ENCODE measurements at places on chromosomes 7 and 10.

DNA sequence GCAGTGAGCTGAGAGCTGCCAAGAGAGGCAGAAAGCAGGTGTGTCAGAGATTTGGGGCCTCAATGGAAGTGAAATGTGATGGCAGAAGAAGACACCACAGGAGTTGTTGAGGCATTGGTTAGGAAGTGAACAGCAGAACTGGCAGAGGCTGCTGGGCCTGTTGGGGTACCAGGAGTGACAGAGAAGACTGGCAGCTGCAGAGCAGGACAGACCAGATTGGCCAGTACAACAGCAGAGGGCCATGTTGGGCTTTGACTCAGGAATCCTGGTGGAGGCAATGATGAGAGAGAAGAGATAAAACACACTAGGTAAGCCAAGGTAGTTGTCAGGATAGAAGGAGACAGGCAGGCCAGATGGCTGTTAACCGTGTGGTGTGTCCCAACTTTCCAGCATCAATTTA, 19.9 kb upstream of the HERPUD2 start:
- DNase-seq: no peak

DNA sequence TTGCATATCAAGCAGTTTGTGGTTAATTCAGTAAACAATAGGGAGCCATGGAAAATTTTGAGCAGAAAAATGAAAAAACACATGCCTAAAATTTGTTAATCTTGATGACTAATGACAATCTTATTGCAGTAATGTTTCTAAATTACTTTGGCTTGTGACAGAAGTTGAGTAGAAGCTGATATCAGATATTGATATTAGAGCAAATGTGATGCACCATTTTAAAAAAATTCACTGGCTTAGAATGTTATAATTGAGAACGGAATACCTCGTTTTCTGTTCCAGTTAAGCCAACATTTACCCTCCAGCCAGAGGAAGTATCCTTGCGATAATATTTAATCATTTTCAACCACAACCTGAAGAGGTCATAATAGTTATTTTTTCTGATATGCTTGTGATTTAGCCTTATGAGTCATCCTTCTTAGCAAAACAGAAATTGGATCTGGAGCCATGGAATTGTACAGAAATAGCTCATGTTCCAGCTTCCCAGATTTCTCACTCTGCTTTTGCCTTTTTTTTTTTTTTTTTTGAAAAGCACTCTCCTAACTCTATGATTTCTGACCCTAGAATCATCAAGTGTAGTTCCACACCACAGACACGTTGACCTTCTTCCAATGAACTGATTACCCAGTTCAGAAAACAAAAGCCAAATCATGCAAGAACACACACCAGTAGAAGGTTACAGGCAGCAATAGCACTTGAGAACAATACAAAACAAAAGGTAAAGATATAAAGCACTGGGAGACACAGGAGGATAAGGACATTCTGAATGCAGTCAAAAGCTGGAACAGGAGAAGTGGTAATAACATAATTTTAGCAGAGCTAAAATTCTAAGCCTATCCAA, 96.8 kb upstream of the PHYHIPL start:
- DNase-seq: no peak

DNA sequence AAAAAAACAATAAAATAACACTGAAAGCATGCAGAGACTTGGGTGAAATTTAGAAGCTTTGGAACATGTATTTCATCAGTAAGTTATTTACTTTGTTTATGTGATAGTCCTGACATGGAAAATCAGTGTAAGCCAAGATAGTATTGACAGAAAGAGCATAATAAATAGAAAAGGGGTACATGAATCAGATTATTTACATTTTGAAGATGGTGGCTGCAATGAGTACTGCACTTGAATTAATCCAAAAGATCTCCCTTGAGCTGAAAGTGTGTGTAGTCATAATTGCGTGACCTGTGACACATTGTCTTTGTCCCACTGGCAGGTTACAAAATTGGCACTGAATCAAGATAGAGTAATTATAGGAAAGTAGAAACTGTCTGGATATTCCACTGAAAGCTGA, 562.9 kb downstream of the GFRA1 start:
- DNase-seq: no peak

DNA sequence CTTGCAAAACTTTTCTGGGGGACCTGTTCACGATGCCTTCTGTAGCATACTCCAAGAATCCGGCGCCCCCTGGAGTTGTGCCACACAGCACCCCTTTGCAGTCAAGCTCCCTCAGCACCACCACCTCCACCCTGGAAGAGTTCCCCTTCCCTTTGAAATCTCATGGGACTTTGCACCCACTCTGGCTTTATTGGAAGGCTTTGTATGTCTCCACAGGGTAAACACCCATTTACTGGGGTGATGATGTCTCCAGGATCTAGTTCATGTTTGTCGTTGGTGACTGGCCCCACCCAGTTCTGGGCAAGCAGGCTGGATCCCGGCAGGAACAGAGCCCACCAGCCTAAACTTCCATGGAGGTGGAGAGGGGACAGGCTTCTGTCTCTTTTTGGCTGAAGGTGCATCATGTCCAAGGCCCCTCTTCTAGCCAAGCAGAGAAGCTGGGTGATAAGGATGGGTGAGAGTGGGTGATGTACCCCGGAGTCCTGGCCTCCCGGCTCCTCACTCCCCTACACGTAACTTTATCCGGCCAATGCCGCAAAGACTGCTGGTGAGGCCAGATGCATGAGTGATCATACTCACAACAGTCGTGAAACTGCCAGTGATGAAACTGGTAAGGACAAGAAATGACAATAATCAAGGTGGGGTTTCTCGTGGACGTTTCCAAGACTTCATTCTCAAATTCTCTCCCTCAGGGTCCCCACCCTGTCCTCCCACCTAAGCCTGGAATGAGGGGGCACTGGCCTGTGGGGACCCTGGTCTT, 695 bp upstream of the CLDN4 start:
- DNase-seq: no peak

DNA sequence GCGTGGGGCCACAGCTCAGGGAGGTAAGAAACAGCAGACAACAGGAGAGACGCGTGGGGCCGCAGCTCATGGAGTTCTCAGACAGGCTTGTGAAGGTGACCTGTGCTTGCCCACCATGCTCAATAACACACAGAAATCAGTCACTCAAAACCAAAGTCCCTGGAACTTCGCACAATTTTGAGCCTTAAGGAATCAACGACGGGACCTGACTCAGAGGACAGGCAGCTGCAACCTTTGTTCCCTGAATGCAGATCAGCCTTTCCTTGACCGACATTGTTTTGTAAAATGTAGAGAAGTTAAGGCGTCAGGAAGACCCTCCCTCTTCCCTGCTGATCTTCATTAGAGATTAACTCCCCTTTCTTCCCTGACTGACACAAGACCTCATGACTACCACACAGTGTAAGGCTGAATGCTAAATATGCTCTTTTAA, 8.5 kb upstream of the KNDC1 start:
- no peak for DNase-seq

GRCh38 chr7:150962553-150963399, 15.3 kb downstream of the KCNH2 start:
- DNase-seq: peak; percentile 69

DNA sequence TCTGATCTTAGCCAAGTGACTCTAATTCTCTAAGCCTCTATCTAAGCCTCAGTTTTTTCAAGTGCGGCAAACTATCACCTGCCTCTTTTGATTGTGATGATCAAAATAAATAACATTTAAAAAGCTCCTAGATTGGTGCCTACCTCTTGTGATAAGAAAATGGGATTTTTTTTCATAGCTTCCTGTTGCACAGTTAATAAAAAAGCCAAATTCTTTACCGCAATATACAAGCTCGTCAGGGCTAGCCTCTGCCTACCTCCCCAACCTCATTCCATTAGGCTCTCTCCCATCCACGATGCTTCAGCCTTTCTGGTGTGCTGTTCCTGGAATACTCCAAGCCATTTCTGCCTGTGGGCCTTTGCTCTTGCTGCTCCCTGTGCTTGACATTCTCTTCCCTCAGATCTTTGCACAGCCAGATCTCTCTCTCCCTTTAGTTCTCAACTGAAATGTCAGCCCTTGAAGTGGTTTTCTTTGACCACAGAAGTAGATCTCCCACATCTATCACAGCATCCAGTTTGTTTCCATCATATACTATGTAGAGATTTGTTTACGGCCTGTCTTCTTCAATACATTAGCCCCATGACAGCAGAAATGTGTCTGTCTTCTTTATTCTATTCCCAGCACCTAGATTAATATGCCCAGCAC, 48.8 kb downstream of the SFR1 start:
- peak; percentile 4 for DNase-seq

DNA sequence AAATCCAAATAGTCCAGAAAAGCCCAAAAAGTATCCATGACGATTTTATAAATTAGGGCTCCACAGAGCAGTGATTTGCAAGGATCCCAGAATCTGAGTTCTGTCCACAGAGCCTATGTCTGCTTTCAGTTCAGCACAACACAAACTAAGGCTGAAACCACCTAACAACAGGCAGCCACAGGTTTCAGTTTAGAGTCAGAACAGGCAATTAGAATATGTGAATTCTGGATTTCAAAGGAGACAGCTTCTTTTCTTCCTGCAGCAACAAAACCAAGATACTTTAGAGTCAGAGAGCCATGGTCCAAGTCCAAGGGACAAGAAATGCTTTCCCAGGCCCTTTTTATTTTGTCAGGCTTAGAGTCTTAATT, 23.6 kb downstream of the IFIT3 start:
- DNase-seq: peak; percentile 34

- no peak for DNase-seq
Measured at GRCh38 chr7:90777041-90777440, 180.9 kb downstream of the CDK14 start.

DNA sequence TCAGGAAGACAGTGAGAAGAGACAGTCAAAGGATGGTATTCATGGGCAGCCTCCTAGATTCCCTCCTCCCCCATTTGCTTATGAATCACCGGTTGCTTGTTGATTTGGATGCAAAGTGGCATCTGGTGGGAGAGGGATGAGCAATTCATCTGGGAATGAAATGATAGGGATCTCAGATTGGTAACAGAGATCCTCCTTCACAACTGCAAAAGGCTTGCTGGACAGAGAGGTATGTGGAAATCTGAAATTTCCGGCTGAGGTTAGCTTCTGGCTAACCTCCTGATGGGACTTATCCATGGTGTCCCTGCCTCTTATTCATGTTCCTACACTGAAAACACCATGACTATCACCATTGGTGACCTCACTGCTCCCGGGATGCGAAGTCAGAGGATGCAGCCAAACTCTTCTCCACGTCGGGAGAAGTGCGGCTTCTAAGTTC, 48.4 kb upstream of the PODXL start:
- no peak for DNase-seq

DNA sequence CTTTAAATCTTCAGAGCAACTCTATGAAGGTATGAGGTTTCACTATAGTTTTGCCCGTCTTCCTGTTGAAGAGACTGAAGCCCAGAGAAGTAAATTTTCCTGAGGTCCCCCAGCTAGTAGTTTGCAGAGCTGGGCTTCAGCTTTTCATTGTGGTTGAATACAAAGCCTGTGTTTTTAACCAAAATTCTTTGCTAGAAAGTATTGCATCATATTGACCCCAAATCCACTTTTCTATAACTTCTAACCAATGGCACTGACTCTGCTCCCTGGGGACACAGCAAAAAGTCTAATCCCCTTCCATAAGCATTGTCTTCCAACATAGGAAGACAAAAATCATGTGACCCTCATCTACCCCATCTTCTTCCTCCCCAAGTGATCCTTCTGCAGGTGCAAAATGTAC, 93.0 kb downstream of the KCNMA1 start:
- no peak for DNase-seq

- DNase-seq: no peak
Measured at GRCh38 chr10:86170255-86171108, 196.1 kb downstream of the GRID1 start.

DNA sequence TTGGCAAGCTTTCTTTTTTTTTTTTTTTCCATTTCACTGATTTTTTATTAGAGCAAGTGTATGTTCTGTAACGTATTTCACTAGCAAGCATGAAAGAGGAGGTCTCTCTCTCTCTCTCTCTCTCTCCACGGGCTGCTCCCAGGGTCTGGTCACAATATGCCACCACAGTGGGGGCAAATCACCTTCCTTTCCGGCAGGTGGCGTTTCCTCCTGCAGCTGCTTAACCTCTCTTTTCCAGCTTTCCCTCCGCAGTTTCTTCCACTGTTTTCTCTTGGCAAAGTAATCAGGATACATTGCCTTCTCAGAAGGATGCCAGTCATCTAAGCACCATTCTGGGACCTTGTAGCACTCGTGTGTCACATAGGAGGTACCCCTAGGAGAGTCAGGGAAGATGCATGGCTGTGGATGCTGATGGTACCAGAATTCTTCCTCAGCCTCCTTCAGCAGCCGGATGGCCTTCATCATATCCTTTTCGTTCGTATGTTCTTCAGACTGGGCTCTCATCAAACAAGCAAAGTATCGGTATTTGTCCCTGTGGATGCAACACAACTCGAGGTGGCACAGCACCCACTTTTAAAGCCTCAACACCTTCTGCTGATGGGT, 197.3 kb upstream of the PODXL start:
- DNase-seq: no peak

- no peak for DNase-seq
Measured at GRCh38 chr7:41298409-41298808, 404.5 kb downstream of the INHBA start.

GRCh38 chr7:21355406-21355874, 72.4 kb upstream of the SP4 start:
- DNase-seq: peak; percentile 83

DNA sequence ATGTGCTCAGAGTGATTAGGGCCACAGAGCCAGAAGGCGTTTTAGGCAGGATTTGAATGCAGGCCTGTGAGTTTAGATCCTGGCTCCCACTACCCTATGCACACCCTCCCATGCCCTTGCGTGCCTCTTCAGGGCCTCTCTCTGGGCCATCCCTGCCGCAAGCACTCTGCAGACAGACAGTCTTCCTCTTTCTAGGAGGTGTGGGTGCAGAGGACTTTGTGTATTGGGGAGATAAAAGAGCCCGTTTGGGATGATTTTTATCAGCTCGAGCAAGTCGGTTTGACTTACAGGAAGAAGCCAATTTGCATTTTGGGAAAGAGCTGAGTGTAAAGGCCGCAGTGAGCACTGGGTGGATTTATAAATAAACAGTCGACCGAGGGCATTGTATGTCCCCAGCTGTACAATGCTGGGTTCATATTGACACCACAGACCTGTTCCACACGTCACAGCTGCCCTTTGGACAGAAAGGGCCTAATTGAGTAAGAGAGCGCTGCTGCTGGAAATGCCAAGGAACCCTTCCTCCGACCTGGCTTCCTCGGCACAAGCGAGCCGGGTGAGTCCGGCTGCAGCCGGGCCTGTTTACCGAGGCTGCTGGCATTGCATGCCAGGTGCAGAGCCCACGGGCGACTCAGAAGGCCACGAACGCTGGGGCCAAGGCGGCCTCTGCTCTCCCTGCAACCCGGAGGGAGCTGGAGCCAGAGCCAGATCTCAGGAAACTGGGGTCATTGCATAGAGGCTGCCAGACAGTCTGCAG, 25.1 kb downstream of the ZMIZ1 start:
- no peak for DNase-seq

- DNase-seq: no peak
Measured at GRCh38 chr10:29005988-29006387, 282.9 kb upstream of the LYZL1 start.

GRCh38 chr7:28813243-28813962, 144.7 kb downstream of the TRIL start:
- no peak for DNase-seq

DNA sequence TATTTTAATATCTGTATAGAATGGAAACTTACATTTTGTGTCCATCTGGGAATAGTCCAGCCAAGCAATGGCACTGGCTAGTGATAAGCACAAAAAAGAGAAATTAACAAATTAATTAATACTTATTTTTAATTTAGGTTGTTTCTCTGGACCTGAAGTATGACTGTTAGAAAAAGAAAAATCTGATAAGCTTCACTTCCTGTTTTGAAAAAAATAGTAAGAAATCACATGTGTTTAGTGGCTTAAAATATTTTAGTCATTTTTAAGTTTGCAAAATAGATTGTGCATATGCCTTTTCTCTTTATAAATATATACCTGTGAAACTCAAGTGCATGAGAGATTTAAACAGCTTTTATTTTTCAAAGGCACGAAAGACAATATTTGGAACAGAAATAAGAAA, 50.1 kb upstream of the CREB5 start:
- no peak for DNase-seq

All from activated CD8-positive, alpha-beta T cell treated with anti-CD3 and anti-CD28 coated beads for 36 hours (primary cell).